ENCODE measurements at places on chromosomes 6 and 20.

DNA sequence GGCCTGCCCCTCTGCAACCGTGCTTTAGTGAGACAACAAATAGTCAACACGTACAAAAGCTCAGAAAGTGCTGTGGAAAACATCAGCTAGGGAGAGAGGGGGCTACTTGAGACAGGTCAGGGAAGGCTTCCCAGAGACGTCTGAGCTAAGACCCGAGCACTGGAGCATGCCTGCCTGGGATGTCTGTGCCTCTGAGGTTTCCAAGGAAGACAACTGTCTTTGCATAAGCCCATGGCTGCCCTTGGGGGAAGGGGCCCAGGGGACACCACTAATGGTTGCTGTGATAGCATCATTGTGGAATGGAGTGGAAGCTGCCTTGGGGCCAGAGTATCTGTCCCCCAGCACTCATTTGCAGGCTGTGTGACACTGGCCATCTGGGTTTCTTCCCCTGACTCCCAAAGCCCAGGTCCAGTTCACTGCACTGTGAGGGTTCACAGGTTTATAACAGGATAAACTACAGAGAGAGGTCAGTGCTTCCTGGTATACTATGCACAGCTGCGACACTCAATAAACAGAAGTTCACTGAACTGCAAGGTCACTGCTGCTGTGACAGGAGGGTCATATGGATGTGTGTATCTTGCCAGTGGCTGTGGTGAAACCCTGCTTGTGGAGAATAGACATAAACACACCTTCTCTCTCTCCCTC is 1.5 kb upstream of the ARFGEF2 start:
- no peak for DNase-seq

- no peak for DNase-seq
Observed at GRCh38 chr6:7463785-7464184, 74.2 kb downstream of the RIOK1 start.

- DNase-seq, result no peak
Observed at GRCh38 chr20:44586289-44586911, 4.0 kb downstream of the PKIG start.

DNA sequence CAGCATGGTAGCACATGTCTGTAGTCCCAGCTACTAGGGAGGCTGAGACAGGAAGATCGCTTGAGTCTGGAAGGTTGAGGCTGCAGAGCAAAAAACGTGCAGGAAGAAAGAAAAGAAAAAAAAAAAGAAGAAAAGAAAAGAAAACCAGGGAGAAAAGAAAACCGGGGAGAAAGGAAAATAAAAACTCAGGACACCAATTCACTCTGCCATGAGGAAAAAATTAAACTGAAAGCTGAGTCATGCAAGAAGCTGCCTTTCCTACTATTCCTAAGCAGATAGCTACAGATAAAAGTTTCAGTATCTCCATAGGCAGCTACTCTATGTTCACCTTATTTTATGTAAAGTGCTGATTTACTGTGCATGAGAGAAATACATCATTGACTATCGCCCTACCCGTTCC is 10.5 kb downstream of the PTGIS start:
- DNase-seq, result no peak

DNA sequence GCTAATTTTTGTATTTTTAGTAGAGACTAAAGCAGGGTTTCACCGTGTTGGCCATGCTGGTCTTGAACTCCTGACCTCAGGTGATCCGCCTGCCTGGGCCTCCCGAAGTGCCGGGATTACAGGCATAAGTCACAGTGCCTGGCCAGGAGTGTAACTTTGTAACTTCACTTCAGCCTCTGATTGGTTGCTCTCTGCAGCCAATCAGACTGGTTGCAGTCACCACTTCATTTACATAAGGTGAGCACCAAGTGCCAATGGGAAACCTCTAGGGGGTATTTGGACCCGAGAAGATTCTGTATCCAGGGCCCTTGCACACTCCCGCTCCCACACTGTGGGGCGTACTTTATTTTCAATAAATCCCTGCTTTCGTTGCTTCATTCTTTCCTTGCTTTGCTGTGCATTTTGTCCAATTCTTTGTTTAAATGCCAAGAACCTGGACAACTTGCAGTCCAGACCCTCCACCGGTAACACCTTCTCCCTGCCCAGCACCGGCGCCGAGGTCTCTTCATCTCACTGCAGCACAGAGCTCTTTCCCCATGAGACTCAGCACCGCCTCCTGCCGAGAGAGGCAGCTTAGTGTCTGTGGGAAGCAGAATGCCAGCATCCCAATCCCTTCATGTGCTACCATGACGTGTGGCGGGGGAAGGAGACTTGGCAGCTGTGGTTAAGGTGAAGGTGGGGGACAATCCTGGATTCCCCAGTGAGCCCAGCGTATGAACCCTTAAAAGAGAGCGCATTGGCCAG is 14.0 kb upstream of the MRGBP start:
- DNase-seq, result no peak

GRCh38 chr20:62980970-62981369 is 25.8 kb downstream of the BHLHE23 start:
- peak; percentile 30 for DNase-seq

GRCh38 chr20:12207875-12208274 is 290.2 kb downstream of the BTBD3 start:
- DNase-seq, result peak; percentile 8

- no peak for DNase-seq
Observed at GRCh38 chr6:68728159-68728979, 93.3 kb downstream of the ADGRB3 start.

DNA sequence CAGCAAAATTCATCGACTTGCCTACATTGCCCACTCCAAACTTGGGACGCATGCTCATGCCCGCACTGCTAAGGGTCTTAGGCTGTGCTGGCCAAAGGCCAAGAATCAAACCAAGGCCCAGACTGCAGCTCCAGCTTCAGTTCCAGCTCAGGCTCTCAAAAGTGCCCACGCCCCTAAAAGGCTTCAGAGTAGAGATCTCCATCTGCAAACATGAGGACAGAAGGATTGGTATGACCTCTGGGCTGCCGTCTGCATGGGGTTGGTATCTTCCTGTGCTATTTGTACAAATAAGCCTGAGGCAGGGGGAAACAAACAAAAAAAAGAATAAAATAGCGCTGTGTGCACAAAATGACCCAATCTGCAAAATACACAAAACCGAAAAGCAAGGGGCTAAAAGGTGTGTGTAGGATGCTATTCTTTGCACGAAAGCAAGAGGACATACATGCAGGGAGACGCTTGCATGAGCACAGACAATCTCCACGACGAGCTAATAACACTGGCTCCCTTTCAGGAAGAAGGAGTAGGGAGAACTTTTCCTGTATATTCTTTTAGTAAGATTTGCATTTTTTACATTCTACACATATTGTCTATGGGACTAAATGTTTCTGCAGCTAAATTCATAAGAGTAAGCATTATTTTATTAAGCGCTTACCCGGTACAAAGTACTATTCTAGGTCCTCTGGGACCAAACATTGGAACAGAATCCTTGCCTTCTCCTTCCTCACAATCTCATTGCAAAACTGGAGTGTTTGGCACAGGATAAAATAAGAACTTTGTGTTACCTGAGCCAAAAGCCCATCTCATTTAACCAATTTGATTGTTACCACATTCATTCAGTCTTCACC is 33.1 kb downstream of the ATP9A start:
- DNase-seq, result no peak

DNA sequence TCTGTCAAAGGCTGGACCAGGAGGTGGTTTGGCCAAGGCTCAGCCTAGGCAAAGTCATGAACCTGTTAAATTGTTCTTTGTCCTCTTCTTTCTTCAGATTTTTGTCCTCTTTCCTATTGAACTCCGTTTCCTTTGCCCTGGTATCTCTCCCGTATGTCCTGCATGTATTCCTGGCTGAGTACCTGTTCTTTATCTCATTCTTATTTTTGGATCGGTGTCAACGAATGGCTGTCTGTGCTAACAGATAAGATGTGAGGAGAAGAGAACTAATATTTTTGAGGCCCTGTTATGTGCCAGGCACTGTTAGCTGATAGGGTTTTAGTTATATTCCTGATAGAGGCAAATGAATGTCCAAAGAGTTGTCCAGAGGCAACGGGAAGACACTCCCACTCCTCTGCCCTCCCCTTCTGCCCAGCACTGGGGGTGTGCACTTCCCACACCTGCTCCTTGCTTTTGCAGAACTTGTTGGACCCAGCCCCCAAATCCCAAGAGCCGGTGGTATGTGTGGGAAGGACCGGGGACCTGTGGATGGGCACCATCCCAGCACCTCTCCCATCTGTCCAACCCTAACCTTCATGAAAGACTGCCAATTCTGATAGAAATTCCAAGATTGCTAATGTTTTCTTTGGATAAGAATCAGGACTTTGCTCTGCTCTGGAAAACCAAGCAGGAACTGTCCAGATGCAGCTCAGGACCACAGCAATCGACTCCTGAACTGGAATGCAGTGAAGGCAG is 20.6 kb downstream of the MMP24OS start:
- DNase-seq, result peak; percentile 49

- no peak for DNase-seq
Observed at GRCh38 chr20:63224412-63225081, 8.6 kb upstream of the YTHDF1 start.

DNA sequence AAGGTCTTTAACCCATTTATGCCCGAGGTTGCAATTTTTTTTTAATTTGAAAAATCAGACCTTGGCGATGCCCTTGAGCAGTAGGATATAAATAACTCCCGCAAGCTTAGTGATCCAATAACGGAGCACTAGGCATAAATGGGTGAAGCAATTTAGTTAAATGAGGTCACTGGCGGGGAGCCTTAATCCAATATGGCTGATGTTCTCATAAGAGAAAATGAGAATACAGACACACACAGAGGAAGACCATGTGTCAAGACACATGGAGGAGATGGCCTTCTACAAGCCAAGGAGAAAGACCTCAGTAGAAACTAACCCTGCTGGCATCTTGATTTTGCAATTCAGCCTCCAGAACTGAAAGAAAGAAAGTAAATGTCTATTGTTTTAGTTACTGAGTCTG is 735 bp downstream of the SIRPG start:
- no peak for DNase-seq

DNA sequence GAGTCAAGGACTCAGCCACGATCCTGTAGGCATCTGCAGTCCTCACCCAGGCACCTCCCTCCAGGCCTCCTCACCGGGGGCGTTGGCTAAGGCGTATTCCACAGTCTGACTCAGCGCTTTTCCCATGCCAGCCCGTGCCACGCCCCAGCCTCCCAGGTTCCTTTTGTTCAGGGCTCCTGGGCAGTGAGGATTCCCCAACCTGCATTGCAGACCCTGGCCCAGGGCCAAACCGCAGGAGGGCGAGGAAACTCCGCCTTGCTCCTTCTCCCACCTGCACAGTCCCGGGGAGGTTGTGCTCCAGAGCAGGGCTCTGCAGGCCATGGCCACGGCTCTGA is 202.8 kb upstream of the CST7 start:
- DNase-seq, result peak; percentile 85

DNA sequence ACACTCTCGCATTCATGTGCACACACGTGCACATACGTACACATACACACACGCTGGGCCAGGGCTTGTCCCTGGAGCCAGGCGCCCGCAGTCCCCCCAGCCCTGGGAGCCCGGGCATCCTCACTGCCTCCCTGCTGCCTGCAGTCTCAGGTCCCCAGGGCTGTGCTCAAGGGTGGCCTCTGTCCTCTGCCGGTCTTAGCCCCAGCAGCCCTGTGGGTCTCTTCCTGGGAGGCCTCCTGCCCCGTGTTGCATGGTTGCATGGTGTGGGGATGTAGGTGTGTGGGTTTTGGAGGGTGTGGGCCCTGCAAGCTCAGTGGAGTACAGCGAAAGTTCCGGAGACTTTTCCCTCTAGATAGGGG is 101.5 kb downstream of the TMEM242 start:
- no peak for DNase-seq

DNA sequence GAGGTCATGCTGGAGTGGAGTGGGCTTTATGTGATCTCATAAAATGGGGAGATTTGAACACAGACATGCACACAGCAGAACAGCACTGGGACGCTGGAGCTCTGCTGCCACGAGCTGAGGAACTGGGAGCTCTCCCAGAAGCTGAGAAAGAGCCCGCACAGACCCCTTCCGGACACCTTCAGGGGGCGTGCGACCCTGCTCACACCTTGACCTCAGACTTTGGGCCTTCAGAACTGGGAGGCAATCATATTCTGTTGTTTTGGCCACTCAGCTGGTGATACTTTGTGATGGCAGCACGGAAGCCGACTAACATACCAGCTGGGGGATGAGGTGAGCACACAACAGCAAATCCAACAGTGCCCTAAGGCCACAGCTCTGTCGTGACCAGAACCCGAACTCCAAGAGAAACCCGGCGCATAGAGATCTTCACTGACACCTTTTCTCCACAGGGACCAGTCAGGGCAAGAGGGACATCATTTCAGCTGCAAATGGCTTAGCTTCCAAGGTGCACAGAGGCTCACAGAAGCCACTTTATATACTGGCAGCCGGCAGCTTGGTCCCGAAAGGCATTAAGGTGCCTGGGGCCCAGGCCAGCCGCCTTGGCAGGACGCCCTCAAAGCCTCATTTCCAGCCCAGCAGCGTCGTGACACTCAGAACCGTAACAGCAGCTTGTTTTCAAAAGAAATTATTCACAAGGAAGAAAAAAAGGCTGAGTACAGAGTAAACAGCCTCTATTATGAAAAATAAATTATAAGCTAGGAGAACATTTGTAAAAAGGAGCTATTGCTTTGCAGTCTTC is 89.3 kb downstream of the RNASET2 start:
- no peak for DNase-seq

DNA sequence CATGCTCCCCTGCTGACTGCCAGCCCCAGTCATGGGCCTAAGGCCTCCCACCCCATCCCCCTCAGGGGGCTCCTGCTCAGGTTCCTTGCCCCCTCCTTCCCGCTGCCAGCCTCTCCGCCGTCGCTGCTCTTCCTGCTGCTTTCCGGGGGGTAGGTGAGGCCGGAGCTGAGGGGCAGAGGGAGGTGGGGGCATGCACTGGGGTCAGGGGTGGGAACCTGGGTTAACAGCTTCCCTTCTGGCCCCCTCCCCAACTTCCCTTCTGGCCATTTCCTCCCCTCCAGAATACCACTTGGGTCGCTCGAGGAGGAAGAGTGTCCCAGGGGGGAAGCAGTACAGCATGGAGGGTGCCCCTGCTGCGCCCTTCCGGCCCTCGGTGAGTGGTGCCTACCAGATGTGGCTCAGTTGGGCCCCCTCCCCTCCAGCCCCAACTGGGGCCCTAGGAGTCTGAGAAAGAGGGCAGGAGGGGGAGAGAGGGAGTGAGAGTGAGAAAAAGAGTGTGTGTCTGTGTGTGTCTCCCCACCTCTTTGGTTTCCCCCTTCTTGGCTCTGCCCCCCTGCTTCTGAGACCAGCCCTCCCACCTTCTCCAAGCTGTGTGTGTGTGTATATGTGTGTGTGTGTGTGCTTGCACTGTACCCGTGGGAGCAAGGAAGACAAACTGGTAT is 12.1 kb downstream of the SYNGAP1 start:
- no peak for DNase-seq

- DNase-seq, result peak; percentile 76
Observed at GRCh38 chr6:43770372-43771209, 580 bp downstream of the VEGFA start.
